M059J (cell line): ENCODE measurements at places on chromosomes 1 and 21. TPM values are rescaled to one million over a fixed set of nuclear protein-coding genes. Genes with fewer than 3 reads are reported as not detected.

The CD247 gene
- not detected in 2 replicates for total RNA-seq

DNA sequence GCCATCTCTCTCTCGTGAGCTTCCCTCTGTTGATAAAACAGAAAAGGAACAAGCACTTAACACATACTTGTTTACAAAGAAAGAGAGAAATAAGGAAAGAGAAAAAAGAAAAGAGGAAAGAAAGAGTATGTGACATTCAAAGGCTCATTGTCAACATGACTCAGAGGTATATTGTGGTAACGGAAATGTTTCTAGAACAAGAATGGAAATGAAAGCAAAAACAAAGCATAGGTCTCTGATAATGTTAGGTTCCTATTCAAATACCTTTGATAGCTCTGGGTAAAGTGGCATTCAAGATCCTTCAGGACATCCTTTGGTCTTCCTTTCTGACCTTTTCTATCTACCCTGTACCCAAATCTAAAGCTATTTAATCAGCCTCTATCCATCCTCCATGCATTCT lies 67.4 kb upstream of the DMRTA2 start:
- DNase-seq, result no peak

The TFF1 gene
- total RNA-seq, result not detected in 2 replicates

DNA sequence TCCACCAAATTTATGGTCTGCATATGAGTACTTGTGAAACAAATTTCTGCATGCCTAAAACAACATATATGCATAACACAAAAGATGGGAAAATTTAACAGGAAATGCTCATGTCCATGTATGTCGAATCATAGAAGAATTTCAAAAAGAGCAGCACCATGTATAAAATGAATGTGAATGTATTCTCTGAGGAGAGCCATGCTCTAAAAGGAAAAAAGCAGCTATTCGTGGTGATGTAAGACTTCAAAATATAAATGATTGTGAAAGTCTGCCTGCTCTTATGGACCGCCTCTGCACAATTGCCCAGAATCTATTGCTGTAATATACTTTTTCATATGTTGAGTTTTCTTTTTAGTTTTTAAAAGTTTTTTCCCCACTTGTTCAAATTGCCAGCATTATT lies 66.8 kb downstream of the EPB41 start:
- no peak for DNase-seq
